ENCODE measurements at places on chromosomes 13 and 19.

GRCh38 chr13:74246487-74246886 lies 112.3 kb upstream of the KLF12 start:
- DNase-seq: no peak

DNA sequence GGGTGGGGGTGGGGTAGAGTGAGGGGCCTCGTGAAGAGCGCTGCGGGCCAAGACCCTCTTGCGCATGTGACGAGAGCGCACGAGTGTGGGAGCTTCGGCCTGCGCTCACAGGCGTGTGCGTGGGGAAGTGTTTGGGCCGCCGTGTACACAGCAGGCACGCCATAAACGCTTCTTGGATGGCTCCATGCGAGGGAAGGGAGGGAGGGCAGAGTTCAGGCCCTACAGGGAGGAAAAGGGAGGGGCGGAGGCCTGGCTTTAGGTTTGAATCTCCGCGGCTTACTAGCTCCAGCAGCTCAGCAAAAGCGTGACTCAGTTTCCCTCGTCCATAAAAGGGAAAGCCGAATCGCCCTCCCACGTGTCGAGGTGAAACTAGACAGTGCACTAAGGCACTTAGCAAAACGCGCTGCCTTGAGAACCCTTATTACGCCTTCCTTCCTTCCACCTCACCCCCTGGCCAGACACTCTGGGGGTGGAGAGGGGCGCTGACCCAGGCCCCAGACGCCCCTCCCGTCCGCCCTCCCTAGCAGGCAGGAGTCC lies 12.5 kb downstream of the GADD45B start:
- no peak for DNase-seq

- no peak for DNase-seq
Measured at GRCh38 chr13:19150712-19151228, 30.9 kb downstream of the TUBA3C start.

DNA sequence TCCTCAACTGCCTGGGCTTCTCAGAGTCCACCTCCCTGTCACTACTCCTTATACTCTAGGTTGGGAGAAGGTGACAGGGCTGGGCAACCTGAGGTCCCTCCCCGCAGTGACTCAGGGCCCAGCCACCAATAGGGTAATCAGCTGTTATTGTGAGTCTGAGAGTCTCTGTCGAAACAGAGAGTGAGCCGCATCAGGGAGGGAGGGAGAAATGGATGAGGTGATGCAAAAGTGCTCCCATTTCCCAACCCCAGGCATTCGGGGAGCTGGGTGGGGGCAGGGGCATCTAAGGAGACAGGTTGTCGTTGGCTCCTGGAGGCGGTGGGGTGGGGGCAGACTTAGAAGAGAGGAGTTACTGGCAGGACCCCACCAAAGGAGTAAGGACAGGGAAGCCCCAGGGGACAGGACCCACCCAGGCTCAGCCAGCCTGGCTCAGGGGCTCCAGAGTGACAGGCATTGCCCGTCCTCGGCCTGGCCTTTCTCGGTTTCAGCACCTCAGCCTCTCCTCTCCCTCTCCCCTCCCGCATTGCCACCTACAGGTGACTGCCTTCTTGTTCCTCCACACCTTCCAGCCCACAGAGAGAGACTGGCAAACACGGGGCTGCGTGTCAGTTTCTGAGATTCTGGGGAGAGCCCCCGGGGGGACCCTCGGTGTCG lies at the start of gene DMKN:
Gene DMKN, minus strand, starts transcription at position 22 of the 654 bp plus-strand sequence. CDS start 174 bp downstream, outside the sequence.
- DNase-seq: no peak

- no peak for DNase-seq
Measured at GRCh38 chr13:35945368-35945767, 185.8 kb downstream of the DCLK1 start.

GRCh38 chr19:16380943-16381755 lies 56.5 kb downstream of the KLF2 start:
- no peak for DNase-seq

DNA sequence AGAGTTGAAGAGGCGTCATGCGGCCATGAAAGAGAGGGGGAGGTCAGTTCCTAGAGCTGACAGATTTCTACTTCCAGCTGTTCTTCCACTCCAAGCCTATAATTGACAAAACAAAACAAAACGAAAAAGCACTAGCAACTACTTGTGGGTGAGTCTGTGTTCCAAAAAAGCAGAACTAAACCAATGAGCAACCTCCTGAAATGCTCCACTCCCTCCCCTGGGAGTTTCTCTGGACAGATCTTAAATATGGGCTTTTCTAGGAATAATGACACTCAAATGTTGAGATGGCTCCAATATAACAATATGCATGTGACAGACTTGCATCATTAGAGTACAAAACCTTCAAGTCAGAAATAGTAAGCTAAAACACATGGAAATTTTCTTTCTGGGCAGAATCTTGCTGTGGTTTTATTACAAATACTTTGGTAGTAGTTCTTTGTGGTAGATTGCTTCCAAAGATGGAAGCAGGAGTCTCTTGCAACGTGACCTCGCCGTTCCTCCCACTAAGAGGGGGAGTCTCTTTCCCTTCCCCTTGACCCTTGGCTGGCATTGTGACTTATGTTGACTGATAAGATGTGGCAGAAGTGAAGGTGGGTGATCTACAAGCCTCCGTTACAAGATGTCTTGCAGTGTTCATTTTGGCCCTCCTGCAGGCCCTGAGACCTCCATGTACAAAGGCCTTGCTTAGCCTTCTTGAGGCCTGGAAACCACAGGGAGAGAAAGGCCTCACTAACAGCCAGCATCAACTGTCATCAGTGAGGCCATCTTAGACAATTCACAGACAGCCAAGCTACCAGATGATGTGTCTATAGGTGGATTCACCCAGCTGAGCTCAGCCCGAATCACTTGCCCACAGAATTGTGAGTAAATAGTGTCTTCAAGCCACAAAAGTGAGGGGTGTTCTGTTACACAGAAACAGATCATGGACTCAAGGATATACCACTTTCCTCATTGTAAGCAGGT lies 173.1 kb upstream of the RFC3 start:
- DNase-seq: peak; percentile 28

Data from GDM1 (cell line).